ENCODE measurements at places on chromosomes 3 and 15. TPM values are rescaled to one million over a fixed set of nuclear protein-coding genes. Genes with fewer than 3 reads are reported as not detected.

DNA sequence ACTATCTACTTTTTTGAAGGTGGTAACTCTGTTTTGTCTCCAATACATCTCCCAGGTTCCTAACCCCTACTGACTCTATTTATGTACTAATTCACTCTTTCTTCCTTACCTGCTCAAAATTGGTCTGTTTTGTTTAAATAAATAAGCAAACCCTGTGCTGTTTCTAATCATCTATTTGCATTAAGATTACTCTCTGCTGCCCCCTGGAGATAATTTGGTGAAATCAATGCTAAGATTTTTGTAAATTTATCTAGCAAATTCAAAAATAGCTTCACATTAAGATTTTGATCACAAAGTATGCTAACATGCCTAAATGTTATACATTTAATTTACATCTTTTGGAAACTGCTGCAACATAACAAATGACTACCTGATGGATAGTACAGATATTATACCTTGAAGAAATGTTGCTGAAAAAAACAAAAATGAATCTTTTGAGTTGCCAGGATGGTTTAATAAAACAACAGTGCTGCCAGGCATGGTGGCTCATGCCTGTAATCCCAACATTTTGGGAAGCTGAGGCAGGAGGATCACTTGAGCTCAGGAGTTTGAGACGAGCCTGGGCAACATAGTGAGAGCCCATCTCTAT lies 4.4 kb upstream of the CD200R1 start:
- DNase-seq = peak; percentile 48

GRCh38 chr15:89652131-89652530 lies 3.1 kb downstream of the KIF7 start:
- DNase-seq = no peak

NCBP2 gene
- total RNA-seq = 76.1 TPM

DNA sequence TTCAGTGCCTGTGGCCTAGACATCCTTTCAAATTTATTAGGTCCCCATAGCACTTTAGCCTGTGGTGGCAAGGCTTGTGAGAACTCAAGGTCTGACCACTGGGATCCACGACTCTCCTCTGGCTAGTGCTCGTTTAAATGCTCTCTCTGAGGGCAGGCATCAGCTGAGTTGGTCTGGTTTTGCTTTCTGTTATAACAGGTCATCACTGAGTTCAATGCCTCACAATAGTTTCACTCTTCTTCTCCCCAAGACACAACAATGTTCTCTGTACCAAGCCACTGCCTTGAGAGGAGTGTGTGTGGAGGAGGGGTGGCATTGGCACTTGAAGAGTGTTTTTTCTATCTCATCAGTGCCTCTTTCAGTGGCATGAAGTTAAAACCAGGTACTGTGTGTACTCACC lies 7.6 kb downstream of the OR5K4 start:
- DNase-seq = no peak

DNA sequence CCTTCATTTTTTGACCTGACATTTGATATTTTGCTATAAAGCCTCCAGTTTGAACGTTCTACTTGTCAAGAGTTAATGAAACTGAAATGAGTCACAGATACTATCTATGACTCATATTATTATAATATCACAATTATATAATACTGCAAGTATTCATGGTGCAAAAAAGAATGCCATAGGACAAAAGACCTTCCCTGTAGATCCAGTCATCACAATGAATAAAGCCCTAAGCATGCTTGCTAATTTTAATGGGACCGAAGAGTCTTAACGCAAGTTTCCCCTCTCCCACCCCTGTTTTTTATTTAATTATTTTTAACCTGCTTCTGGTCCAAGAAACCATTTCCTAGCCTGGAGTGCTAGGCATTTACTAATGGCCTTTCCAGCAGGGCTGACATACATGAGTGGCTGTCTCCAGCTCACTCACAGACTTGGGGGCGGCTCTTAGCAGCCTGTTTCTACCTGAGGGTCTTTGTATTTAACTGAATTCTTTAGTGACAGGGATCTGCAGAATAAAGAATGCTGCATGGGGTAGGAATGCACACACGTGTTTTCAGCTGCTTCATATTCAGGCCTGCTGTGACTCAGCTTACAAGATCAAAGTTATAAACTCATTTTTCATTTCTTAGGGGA lies 61.2 kb downstream of the THBS1 start:
- peak; percentile 82 for DNase-seq

DNA sequence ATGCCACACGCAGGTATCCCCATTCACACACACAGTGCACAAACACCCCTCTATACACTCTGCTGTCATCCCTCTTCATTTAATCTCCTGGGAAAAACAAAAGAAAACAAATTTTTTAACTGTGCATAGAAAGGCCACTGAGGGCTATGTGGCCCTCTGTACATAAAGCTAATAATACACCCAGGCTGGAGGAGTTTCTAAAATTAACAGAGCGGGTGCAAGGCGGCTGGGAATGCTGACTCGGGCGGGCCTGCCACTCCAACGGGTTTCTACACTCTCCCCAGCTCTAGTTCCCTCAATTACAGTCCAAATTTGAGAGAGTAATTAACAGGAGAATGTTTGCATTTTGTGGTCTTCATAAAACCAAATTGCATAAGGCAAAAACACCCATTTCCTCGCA lies 23.1 kb downstream of the HCN4 start:
- DNase-seq = no peak

- no peak for DNase-seq
These were observed 69.7 kb downstream of the PRTG start for GRCh38 chr15:55673287-55673686.

GRCh38 chr3:53426918-53427317 lies 67.5 kb upstream of the CACNA1D start:
- DNase-seq = no peak

FBXO40 gene
- total RNA-seq = not detected

- no peak for DNase-seq
These were observed 74.6 kb upstream of the BNC1 start for GRCh38 chr15:83358972-83359564.

- DNase-seq = no peak
These were observed 106.6 kb downstream of the SEMA5B start for GRCh38 chr3:122920986-122921385.

DNA sequence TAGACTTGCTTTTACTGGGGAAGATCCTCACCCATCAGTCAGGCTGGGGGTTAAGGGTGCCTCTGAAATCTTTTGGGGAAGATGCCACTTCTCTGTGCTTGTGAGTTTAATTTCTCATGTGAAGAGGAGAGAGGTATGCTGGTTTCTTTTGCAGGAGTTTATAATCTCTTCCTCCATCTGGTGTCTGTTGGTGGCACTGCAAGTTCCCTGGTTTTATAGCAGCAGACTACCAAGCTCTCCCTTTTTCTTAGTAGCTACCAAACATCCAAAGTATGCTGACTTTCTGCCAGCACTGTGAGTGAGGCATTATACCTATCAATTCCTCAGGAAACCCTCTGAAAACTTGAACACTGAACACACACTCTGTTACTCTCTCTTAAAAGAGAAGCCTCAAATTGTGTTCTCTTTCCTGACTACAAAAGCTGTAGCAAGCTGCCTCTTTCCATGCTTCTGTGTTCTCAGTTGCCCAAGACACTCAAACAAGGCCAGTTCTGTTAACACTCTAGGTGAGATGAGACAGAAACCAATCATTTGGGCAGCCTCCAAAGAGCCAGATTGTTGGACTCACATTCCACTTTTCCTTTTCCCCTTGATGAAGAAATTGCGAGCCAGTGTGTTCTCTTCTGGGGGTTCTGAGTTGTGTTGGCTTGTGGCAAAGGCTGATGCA lies 299.5 kb downstream of the GAP43 start:
- no peak for DNase-seq

TGM5 gene
- total RNA-seq = not detected

TAGLN3 gene
- total RNA-seq = not detected

DNA sequence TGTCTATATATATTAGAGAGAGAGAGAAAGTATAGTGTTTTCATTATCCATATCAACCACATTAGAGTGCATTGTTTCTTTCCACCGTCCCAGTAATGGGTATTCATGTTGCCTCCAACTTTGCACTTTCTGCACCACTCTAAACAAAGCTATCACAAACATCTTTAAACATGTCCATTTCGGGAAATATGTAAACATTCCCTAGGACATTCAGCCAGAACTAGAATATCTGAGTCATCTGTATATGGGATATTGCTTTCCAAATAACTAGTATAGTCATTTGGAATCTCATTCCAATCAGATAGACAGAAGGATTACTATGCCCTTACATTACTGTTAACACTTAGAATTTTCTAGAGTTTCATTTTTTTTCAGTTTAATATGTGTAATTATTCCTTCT lies 914.9 kb upstream of the EPHA6 start:
- peak; percentile 11 for DNase-seq

DNA sequence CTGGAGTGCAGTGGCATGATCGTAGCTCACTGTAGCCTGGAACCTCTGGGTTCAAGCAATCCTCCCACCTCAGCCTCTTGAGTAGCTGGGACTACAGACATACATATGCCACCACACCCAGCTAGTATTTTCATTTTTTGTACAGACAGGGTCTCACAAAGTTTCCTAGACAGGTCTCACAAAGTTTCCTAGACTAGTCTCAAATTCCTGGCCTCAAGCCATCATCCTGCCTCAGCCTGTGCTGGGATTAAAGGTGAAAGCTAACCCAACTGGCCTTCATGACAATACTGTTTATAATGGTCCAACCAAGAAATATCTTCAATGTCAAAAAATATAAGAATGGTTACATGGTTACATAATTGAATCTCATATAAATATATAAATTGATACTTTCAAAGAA lies 24.0 kb downstream of the GPR176 start:
- peak; percentile 49 for DNase-seq

DNA sequence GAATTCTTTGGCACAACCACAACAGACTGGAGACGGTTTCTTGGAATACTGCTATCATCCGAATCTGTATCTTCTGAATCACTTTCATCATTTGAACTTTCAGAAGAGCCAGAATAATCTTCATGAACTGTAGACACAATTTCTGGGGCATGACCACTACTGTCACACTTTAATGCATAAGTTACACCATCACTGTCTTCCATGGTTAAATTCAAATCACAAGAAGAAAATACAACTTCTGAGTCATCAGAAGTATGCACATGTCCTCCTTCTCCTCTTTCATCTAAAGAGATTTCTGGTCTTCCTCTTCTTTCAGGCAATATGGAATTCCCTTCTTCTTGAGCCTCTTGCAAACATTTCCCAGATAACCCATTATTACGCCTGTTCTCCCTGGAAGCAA lies 42.5 kb downstream of the SETD2 start:
- DNase-seq = no peak

IGF2BP2 gene
- total RNA-seq = 130 TPM

C3orf49 gene
- not detected for total RNA-seq

DNA sequence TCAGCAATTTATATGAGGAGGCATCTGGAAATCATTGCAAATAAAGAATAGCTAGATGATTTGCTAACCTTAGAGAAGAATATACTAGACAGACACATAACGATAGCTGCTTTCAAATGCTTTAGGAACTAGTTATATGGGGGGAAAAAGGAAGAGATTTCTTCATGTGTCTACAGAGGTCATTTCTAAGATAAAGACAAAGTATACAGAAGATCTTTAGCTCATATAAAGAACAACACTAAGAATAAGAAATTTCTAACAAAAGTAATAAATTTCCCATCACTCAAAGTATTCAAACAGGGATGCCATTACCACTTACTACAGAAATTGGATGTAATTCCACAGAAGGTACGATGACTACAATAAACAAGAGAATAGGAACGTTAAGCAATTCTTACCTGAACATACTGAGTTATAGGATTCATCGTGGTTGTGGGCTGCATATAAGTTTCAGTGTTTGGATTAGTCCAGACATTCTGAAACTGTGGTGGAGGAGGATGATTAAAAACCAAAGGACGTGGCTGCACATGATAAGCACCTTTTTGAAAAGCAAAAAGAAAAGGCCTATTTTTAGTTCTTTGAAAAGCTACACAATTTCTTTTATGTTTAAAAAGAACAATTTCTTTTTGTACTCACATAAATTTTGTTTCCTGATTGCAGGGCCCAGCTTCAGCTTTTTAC lies 8.7 kb downstream of the DAZL start:
- DNase-seq = no peak

DNA sequence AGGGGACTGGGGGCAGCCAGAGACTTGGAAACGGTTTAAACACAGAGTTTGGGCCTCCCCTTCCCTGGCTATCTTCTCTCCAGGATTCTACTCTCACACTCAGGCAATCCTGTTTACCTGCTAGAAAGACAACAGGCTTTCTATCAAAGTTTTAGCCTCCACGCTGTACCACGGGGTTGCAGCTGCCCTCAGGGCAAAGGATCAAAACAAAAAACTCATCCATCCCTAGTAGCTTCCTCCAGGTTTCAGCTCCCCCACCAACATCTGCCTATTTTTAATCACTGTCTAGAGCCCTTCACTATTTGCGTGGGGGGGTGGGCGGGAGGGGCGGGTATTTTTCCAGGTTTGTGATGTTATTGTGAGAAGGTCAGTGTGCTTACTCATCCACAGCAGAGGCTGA lies 286.8 kb upstream of the TRIM42 start:
- no peak for DNase-seq

DNA sequence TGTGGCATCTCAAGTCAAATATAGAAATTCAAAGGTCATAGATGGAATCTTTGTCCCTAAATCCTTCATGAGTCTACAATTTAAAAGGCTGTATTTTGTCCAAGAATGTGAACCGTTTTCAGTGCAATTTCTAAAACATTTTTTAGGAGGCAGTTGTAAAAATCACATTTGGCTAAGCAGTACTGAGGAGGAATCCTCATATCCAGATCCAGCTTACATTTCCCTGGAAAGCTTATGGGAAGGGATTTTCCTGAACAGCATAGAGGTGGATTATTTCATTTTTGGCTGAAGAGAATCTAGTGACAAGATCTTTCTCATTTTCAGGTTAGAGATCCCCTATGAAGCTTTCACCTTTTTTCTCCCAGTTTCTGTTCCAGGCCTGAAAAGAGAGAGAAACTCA lies 178.4 kb downstream of the POLR2M start:
- no peak for DNase-seq

DNA sequence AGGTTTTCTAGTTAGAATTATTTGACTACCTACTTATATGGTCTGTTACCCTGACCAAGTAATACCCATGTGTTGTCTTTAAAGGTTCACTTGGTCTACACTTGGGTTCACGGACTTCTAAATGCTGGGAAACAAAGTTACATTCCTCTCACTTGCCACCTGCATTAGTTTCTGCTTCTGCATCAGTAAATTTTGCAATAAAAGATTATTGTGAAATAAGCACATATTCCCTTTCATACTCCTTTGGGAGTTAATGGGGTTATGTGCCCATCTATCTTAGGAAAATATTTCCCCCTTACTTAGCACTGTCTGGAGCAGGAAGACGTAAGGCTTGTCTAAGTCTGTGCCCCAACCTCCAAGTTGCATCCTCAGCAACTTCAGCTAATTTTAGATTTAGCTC lies 160.7 kb downstream of the FRMD5 start:
- DNase-seq = no peak

DNA sequence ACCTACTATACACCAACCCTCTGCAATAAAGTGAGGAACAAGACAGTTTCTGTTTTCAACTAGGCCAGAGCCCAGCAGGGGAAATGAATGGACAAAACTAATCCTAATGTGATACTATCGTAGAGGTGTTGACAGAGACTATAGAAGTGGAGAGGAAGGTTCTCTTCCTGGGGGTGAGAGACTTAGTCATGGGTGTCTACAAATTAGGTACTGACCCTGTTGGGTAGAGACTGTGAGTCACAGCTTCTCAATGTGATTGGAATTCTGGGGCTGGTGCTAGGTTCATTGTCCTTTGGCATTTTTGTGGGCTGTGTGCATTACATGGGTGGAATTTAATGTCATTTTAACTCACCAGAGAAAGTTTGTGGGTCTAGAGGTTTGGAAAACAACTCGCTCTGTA lies 79.3 kb downstream of the ADAMTSL3 start:
- DNase-seq = no peak

CELF6 gene
- not detected for total RNA-seq
